ENCODE measurements at places on chromosomes 12 and 14. TPM values are rescaled to one million over a fixed set of nuclear protein-coding genes. Genes with fewer than 3 reads are reported as not detected.

The CD27 gene
- total RNA-seq: not detected

The KCNH3 gene
- 0.52 TPM for total RNA-seq

The RNASE2 gene
- not detected for total RNA-seq

The CIROP gene
- not detected for total RNA-seq

The CLEC4A gene
- total RNA-seq: not detected

The KRT83 gene
- not detected for total RNA-seq

The TRPV4 gene
- 0.52 TPM for total RNA-seq

The TAMALIN gene
- total RNA-seq: 9.4 TPM

The GPR132 gene
- total RNA-seq: 1.6 TPM

The STAB2 gene
- total RNA-seq: 7.8 TPM

The RAB15 gene
- total RNA-seq: 8.4 TPM

The OR6C65 gene
- not detected for total RNA-seq

The AMDHD1 gene
- under 0.01 TPM for total RNA-seq

The GLIPR1L1 gene
- not detected for total RNA-seq

The TAS2R13 gene
- total RNA-seq: 4.2 TPM

The CYP46A1 gene
- 2.1 TPM for total RNA-seq
